ENCODE measurements at places on chromosomes 13 and 19. TPM values are rescaled to one million over a fixed set of nuclear protein-coding genes. Genes with fewer than 3 reads are reported as not detected.

- DNase-seq = no peak
Measured at GRCh38 chr19:728011-728410, 19.3 kb downstream of the PALM start.

DNA sequence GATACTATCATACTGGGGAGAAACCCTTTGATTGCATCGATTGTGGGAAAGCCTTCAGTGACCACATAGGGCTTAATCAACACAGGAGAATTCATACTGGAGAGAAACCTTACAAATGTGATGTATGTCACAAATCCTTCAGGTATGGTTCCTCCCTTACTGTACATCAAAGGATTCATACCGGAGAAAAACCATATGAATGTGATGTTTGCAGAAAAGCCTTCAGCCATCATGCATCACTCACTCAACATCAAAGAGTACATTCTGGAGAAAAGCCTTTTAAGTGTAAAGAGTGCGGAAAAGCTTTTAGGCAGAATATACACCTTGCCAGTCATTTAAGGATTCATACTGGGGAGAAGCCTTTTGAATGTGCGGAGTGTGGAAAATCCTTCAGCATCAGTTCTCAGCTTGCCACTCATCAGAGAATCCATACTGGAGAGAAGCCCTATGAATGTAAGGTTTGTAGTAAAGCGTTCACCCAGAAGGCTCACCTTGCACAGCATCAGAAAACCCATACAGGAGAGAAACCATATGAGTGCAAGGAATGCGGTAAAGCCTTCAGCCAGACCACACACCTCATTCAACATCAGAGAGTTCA lies 12.9 kb upstream of the ZNF470 start:
- DNase-seq = no peak

DNA sequence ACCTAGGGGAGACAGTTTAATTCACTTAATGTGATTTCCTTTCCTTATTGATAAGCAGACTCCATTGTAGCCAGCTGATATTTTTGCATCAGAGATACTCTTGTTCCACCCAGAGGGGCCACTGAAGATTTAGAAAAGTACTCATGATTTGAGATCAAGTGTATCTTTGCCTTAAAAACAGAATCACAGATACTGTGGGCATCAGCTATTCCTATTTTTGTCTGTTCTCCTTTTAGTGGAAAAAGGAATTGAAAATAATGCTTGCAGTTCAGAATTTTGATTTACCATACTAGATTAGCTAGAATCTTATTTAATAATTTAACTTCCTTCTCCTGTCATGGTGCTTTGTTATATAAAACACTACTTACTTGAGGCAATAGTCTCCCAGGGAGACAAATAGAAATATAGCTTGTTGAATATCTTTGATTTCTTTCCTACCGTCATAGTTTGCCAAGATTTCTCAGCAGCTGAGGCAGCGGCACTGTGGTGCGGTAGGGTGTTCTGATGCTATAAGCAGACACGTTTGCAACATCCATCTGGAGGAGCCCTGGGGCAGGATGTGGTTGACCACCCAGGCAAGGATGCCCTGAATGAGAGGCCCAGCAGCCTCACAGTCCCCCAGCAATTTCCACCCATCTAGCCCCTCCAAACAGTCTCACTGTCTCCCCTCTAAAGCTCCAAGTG lies 47.0 kb upstream of the RAP2A start:
- DNase-seq = peak; percentile 12

APOC1 gene
- 2.8 TPM for total RNA-seq

DNA sequence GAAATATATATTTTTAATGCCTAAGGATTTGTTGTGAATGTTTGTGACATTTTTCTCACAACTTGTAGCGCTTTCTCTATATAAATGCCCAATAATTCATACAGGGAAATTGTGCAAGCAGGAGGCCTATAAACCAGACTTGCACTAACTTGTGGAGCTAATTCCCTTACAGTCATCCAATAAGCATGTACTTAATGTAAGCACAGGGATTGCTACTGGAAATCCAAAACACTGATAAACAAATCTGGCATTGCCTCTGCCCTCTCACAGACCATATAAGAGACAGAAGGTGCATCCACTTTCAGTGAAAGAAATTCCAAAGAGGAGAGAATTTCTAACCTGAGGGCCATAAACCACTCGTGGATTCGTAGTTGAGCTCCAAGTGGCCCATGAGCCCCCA lies 518.8 kb downstream of the MYO16 start:
- no peak for DNase-seq

ZNF587 gene
- 56.8 TPM for total RNA-seq

DNA sequence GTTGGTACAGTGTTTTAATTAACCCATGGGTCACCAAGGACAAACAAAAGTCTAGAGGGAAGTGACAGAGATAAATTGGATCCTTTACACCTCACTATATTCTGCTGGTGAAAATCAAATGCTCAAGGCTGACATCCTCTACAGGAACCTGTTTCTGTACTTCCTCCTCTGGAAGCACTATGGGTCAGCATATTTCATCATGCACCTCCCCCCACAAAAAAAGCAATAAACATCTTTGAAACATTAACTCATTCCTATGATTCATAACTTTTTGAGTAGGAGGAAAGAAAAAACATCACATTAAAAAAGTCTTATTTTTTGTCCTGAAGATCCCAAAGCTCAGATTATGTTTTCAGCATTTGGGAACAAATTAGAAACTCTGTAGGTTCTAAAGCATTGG lies 588.3 kb upstream of the SGCG start:
- no peak for DNase-seq

DNA sequence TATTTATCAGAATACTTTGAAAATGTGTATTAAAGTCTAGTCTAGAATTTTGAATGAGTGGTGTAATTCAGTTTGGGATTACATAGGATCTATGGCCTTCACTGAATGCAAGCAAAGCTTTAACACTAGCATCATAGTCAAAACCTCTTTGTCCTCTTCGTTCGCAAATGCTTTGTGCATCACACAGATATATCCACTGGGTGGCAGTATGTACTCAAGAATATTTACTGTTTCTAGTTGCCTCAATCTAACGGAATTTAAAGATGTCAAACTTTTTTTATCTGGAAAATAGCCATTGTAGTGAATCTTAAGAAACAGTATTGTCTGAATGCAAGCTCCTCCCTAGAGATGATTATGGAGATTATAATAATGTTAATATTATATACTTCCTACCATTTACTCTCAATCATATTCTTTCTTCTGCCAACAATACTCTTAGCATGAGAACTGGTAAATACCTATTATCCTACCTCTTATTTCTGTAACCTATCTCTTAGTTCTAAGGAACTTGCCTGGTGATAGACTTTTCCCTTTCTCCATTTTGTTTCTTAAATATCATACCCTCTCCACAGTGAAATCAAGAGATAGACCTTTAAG lies 25.8 kb downstream of the LACC1 start:
- peak; percentile 6 for DNase-seq

GRCh38 chr19:7101498-7102253 lies 32.2 kb downstream of the ZNF557 start:
- no peak for DNase-seq

CYP2A6 gene
- total RNA-seq = not detected

GRCh38 chr13:98103531-98103930 lies 39.4 kb upstream of the FARP1 start:
- DNase-seq = no peak

RFPL4A gene
- not detected for total RNA-seq

GRCh38 chr13:42766016-42766415 lies 15.4 kb upstream of the FAM216B start:
- no peak for DNase-seq

DNA sequence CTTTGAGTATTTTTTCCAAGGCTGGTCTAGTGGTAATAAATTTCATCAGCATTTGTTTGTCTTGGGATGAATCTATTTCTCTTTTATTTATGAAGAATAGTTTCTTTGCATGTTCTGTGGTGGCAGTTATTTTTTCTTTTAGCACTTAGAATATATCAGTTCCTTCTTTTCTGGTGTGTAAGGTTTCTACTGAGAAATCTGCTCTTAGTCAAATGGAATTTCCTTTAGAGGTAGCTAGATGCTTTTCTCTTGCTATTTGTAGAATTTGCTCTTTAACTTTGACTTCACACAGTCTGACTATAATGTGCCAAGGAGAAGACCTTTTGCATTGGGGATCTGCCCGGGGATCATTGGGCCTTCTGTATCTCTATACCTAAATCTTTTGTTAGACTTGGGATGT lies 4.1 kb upstream of the SIGLEC6 start:
- DNase-seq = no peak

Measured in T-cell (primary cell).